ENCODE measurements at places on chromosomes 2 and 18.

DNA sequence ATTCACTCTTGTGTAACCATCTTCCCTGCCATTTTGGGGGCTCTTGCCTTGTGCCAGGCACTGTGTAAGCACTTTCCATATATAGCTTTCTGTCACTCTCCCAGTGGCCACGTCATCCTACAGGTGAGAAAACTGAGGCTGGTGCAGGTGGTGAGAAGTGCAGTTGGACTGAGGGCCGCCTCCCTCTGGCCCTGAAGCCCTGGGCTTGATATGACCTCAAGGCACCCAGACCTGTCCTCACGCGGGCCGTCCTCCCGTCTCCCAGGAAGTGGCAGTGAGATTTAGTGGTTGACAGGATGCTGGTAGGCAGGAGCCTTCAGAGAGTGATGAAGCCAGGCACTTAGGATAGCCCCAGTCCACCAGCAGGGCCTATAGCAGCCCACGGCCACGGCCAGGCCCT, 30.5 kb downstream of the MAL start:
- DNase-seq: no peak

- DNase-seq: no peak
Observed at GRCh38 chr2:209553913-209554312, 130.1 kb downstream of the MAP2 start.

- no peak for DNase-seq
Observed at GRCh38 chr2:57882895-57883515, 163.6 kb upstream of the VRK2 start.

DNA sequence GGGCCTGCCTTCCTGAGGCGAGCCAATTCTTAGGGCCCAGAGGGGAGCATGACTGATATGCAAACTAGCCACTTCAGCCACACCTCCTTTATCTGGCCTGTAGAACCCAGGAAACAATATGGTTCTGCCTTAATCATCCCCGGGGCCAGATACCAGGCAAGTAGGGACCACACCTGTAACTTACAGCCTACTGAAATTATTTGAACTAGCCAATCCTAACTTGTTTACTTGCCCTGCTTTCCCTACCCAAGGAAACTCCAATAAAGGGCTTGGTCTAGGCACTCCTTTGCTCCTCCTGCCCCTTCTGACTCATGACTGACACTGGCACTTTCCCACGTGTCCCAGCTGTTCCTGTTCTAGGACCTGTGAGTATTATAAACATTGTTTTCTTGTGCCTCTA, 57.6 kb downstream of the MYOM1 start:
- no peak for DNase-seq

- no peak for DNase-seq
Observed at GRCh38 chr2:1360557-1361250, 52.6 kb upstream of the TPO start.

- peak; percentile 36 for DNase-seq
Observed at GRCh38 chr18:45837283-45838070, 12.0 kb downstream of the SIGLEC15 start.

DNA sequence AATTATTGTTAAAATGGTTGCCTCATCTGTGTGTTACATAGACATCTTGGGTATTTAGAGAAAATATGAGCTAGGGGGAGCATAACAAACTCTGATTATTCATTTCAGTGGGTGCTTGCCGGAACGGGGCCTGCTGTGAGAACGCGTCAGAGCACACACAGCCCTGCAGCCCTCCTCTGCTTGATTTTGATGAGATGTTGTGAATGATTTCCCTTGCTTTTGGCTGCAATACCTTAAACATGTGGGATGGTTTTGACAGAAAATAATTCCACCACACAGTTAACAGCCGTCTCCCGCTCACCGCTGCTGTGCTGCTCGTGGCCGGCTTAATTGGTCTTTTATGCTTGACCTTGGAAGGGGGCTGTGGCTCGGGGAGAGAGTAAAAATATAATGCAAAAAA, 49.9 kb upstream of the TXNDC2 start:
- DNase-seq: peak; percentile 50

GRCh38 chr18:25813110-25813509, 277.3 kb downstream of the SS18 start:
- DNase-seq: no peak

GRCh38 chr2:127811397-127812321, 688 bp upstream of the WDR33 start:
- DNase-seq: no peak

GRCh38 chr18:49933530-49934128, 120.3 kb upstream of the ACAA2 start:
- no peak for DNase-seq

- no peak for DNase-seq
Observed at GRCh38 chr18:42514512-42514911, 559.5 kb downstream of the PIK3C3 start.

DNA sequence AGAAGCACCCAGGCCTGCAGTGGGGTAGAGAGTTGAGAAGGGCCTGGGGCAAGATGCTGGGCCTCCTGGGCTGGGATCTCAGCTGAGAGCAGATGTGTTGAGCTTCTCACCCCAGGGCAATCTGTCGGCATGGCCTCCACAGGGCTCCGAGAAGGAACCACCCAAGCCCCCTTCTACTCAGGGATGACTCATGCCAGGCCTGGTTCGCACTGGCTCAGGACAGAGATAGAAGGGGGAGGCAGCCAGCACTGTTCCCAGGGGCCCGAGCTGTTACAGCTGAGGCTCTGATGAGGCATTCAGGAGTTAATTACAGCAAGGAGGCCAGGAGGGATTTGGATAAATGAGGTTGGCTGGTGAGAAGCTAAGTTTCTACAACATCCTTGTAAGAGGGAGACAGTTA, 62.5 kb downstream of the CENPO start:
- DNase-seq: no peak

GRCh38 chr2:18378020-18378653, 182.3 kb downstream of the RDH14 start:
- DNase-seq: peak; percentile 48

GRCh38 chr18:73683409-73684238, 464.0 kb downstream of the FBXO15 start:
- no peak for DNase-seq

DNA sequence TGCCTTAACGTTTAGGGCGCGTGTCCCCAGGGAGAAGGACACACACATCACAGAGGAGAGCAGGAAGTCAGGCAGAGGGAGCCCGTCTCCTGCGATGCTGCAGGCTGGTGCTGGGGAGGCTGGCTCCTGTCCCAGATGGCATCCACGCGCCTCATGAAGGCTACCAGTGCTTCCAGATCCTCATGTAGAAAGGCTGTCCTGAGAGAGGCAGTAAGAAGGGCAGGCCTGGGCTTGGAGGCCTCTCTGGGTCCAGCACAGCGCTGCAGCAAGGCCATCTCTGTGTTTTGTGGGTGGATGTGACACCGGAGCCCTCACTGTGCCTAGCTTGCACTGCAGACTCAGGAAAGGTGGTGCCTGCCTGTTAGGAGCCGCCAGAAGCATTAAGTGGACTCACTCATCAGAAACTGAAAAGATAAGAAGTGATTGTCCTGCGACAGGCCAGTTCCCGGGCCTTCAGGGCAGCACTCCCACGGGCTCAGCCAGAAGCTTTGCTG, 62.7 kb downstream of the FAM168B start:
- DNase-seq: no peak

DNA sequence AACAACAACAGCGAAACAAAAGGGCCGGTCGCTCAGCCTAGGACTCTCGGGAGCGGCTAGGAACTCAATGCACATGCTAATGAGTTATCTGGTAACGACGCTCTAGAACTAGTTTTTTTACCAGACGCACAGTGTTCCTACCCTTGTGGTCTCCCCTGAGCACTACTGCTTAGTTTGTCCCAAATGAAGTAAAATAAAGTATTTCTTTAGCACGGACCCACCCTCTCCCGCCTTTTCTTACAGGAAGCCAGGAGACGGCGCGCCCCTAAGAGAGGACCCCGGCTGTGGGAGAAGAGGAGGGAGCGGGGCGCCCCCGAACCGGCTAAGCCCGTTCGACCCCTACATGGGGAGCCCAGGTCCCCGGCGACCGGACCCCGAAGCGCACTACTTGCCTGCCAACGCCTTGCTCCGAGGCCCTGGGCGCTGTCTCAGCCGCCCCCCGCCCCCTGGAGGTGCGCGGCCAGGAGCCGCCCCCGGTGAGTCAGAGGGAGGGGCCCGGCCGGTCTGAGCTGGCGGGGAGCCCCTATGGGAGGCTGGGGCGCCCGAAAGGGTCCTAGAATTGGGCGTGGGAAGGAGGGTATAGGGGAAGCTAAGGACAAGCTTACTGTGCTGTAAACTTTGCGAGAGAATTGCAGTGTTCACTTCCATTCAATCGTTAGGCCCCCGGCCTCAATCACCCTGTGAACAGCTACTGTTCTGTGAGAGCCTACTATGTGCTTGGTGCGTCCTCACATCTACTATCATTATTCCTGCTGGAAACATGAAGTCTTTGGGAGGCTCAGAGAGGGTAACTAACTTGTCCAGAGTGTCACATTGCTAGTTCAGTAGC, 3.6 kb upstream of the CAPG start:
- DNase-seq: no peak

GRCh38 chr2:100513650-100514049, 43.4 kb downstream of the NMS start:
- DNase-seq: no peak

DNA sequence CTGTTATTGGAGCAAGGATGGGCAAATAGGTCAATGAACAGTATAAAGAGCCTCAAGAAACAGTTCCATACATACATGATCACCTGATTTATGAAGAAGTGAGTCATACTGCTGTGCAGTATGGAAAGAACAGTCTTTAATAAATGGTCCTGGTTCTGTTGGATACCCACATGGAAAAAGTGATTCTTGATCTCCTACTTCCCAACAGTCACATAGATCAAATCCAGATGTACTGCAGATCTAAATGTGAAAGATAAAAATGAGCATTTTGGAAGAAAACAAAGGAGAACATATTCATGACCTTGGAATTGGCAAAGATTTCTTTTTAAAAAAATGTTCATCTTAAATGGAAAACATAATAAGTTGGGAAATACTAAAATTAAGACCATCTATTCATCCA, 75.8 kb downstream of the CCDC148 start:
- DNase-seq: peak; percentile 40

GRCh38 chr18:32252141-32252860, 62.5 kb downstream of the MEP1B start:
- no peak for DNase-seq

GRCh38 chr2:1995987-1996386, 251.7 kb upstream of the PXDN start:
- DNase-seq: no peak

DNA sequence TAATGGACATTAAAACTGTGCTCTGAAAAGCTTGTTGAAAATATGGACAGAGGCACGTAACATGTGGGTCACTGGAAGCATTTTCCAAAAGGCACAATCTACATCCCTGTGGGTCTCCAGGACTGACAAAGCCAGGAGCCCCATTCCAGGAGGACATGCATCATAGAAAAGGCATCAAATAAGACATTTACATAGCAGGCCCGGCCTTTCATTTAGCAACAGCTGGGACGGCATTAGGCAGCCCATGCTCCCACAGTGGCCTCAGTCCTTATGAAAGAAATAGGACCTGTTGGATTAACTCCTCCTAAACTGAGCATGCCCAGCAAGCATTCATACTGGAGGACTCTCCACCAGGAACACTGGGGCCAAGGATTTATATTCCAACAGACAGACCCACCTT, 72.2 kb downstream of the TWIST2 start:
- no peak for DNase-seq

DNA sequence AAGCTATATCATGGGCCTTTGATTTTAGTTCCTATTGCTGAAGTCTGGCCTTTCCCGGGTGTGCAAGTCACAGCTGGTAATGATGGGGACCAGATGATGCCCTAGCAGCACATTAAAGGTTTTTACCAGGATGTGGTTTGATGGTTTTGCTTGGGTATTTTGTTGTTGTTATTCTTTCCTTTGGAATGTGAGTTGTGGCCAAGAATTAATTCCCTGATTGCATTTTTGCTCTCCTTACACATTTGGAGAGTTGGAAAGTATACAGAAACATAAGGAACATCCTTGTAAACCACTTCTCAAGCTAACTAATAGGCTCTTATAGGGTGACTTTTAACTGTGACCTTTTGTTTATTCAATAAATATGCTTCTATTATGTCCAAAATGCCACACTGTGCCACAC, 154.1 kb upstream of the MMADHC start:
- DNase-seq: no peak

DNA sequence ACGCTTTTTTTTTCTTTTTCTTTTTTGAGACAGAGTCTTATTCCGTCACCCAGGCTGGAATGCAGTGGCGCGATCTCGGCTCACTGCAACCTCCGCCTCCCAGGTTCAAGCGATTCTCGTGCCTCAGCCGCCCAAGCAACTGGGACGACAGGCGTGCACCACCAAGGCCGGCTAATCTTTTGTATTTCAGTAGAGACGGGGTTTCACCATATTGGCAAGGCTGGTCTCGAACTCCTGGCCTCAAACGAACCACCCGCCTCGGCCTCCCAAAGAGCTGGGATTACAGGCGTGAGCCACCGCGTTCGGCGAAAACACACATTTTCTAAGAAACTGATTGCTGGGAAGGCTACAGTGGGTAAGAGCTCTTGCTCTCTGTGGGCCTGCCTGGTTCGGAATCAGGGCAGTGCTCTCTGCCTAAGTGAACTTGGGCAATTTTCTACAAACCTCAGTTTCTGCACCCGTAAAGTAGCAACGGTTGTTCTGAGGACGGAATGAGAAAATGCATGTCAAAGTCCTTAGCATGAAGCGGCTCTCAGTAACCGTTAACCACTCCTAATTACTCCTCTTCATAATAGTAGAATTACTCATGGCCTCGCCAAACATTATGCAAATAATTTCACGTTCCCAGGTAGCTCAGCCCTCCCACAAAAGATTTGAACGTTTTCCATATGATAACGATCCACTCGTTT, 1.0 kb upstream of the PMAIP1 start:
- no peak for DNase-seq

GRCh38 chr18:66990909-66991308, 387.0 kb upstream of the CDH19 start:
- DNase-seq: no peak

DNA sequence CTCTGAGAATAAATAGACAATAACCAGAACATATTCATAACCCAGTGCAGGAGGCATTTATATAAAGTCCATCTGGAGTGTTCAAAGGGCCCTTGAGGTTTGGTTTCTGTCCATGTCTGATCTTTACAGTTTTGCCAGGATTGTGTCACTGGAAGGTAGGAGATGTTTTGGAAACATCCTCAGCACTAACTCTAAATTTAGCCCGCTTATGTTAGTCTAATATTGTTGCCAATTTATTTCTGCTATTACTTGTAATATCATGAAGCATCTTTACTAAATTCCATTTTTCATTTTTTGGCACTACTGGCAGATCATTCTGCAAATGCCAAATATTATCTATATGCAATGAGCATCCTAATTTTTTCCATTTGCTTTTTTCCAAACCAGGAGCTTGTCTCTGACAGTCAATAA, 22.4 kb upstream of the REV1 start:
- peak; percentile 51 for DNase-seq

GRCh38 chr2:239253701-239254436, 147.0 kb downstream of the HDAC4 start:
- DNase-seq: no peak
